ENCODE measurements at places on chromosomes 5 and 9. TPM values are rescaled to one million over a fixed set of nuclear protein-coding genes. Genes with fewer than 3 reads are reported as not detected.

DNA sequence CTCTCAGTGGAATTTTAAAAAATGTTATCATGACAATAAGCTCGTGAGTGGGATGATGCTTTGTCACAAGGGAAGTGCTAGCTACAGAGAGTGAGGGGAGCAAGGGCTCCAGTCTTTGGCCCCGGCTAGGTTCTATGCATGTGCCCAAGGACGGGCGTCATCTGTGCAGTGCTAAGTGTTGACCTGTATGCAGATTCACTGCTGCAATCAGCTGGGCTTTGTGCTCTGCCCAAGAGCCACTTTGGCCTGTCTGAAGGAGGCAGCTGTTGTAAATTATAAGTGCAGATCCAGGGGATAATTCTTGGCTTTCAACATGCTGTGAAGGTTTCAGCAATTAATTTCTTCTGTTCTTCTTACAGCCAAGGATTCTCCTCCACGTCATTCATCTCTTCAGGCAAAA, 268.6 kb downstream of the PSAT1 start:
- DNase-seq, result no peak

DNA sequence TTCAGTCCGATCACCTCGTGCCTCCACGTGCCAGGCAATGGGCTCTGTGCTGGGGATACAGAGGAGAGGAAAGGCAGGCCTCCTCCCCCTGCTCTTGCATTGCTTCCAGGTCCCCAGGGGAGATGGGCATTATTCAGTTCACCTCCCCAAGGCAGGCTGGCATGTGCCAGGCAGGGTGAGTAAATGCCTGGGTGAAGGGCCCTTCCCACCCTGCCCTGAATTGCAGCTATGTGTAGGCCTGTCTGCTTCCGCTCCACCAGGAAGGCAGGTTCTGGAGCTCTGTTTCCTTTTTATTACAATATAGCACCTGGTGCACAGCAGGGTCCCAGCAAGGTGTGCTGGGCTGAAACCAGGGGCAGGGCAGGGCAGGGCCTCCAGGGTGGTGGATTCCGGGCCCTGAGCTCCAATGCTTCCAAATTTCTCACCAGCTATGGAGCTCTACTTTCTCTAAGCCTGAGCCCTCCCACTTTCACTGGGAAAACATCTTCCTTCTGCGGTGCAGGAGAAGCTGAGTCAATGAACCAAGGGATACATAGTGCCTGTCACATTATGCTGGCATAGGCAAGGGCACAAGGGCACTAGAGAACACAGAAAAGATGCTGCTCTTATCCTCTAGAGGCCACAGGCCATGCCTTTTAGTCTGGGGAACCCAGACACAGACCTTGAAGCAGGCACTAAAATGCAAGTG, 42.0 kb downstream of the SHB start:
- DNase-seq, result no peak

DNA sequence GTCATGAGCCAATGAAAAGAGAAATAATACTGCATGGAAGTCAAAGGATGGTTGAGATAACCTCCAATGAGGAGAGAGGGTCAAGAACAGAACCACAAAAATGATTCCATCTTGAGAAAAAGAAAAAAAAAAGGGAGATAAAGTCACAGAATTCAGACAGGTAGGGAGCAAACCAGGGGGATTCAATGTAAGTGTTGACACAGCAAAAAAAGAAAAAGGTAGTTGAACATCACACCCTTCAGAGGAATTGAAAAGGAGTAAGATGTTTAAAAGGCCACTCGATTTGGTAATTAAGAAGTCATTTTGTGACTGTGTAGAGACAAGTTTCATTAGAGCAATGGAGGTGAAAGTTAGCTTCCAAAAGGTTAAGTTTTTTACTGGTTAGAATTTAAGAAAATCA, 79.3 kb downstream of the ERP44 start:
- no peak for DNase-seq

DNA sequence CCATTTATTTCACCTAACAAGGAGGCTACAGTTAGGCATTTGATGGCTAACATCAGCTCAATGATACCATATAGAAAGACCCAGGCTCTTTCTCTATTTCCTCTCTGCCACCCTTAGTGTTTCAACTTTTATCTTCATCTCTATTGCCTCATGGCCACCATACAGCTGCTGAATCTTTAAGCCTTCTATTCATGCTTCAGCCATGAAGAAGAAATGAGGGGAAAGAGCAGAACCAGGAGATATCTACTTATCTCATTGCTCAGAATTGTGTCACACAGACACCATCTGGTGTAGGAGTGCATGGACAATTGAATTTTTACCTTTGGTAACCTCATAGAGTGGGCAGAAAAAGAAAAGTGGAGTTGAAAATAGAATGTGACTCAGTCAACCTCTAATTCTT, 6.7 kb downstream of the GAPT start:
- DNase-seq, result no peak

GRCh38 chr9:103789686-103790085, 304.4 kb upstream of the SMC2 start:
- no peak for DNase-seq

DNA sequence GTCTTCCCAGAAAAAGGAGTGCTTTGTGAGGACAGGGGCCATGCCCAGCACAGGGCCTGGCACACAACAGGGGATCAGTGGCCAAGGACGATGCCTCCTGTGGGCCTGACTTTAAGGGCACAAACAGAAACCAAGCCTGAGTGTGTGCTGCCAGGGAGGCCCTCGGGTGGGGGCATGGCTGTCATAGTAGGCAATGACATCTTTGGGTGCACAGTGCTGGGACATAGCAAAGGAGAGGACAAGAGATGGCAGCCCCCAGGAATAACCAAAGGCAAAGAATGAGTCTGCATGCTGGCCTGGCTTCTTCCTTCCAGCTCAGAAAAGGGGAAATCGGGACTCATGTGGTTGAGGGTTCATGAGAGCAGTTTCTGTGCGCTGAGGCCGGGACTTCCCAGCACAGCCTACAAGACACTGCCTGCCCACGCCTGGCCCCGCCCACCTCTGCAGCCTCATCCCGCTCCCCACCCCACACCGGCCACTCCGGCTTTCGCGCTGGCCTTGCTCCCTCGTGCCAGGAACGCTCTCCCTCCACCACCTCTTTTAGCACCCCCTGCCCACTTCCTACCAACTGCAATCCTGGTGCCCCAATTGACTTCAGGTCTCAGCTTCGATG, 13.8 kb upstream of the LHX2 start:
- DNase-seq, result no peak

DNA sequence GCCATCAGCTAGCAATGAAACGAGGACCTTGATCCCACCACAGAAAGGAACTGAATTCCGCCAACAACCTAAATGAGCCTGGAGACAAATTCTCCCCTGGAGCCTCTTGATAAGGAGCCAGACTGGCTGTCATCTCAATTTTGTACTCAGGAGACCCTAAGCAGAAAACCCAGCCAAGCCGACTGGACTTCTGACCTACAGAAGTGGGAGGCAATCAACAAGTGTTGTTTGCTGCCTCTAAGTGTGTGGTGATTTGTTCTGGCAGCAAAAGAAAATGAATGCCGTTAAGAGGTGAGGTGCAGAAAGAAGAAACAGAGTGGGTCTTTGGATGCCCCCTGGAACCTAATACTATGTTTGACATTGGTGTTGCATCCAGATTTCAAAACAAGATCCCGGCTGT, 72.7 kb upstream of the SPATA31E1 start:
- no peak for DNase-seq

The NIPAL4 gene
- 0.16 TPM for polyA plus RNA-seq

The CDC20B gene
- polyA plus RNA-seq, result not detected

The COL5A1 gene
- 15.4 TPM for polyA plus RNA-seq

The DMRTA1 gene
- 0.20 TPM for polyA plus RNA-seq

The IL31RA gene
- not detected for polyA plus RNA-seq

Data from right cardiac atrium (tissue), 5 donors.